ENCODE measurements at places on chromosomes 1 and 21.
A peak's percentile ranks its signal among the peaks of the same experiment; 100 is the strongest.

- DNase-seq: no peak
These were observed 1.7 kb downstream of the KIF21B start for GRCh38 chr1:201021630-201022492.

- no peak for DNase-seq
These were observed 24.1 kb upstream of the TTC34 start for GRCh38 chr1:2825487-2826189.

DNA sequence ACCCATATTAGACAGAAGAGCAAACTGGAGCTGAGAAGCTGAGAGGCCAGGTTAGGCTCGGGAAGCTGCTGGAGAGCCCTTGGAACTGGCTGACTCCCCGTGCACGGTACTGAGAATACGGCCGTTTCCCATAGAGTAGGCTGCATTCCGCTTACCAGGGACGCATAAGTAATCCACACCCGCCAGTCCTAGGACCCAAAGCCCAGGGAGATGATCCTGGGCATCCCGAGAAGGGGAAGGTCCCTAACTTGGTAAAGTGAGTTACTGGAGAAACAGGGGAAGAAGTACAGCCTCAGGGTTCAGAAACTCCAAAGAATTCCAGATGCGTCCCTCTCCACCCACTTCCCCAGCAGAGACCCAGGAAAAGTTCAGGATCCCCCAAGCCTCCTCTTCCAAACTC lies 1.3 kb downstream of the LRRC38 start:
- no peak for DNase-seq

- no peak for DNase-seq
These were observed 24.6 kb upstream of the SPAG17 start for GRCh38 chr1:118209648-118210047.

DNA sequence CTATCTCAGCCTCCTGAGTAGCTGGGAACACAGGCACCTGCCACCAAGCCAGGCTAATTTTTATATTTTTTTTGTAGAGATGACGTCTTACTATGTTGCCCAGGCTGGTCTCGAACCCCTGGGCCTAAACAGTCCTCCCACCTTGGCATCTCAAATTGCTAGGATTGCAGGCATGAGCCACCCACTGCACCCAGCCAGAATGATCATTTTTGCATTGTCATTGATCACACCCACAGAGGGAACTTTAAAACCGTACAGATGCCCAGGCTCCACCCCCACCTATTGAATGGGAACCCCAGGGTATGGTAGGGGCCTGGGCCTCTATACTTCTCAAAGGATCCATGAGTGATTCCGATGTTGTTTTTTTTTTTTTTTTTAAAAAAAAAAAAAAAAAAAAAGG lies 36.7 kb downstream of the ETNK2 start:
- no peak for DNase-seq

DNA sequence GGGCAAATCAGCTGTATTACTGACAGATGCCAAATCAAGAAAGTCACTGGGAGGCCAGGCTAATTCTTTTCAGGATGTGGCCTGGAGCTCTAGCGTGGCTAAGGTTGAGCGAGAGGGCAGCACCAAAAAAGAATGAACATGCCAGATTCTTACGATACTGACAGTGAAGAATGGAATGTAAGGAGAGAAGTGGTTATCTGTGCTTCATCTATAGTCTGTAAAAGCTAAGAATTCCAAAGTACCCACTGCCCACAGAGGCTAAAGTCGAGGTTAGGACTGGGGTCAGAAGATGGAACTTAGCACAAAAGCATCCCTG lies 32.7 kb downstream of the TFAP2E start:
- DNase-seq: no peak

DNA sequence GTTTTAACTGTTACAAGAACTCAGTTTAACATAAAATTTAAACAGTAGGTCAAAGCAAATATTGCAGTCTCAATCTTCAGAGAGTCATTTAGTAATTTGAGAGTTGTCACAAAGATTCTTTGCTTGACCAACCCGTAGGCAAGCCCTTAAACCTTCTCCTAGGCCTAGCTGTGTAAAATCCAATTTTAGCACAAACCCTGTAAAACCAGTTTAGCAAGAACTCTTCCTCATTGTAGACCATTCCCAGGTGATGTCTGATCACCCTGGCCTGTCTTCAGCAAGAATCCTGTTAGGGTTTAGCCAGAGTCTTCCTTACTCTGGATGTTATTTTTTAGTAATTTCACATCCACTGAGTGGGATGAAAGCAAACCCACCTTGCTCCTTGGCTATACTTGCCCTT lies 30.1 kb downstream of the LRIG2 start:
- DNase-seq: no peak

DNA sequence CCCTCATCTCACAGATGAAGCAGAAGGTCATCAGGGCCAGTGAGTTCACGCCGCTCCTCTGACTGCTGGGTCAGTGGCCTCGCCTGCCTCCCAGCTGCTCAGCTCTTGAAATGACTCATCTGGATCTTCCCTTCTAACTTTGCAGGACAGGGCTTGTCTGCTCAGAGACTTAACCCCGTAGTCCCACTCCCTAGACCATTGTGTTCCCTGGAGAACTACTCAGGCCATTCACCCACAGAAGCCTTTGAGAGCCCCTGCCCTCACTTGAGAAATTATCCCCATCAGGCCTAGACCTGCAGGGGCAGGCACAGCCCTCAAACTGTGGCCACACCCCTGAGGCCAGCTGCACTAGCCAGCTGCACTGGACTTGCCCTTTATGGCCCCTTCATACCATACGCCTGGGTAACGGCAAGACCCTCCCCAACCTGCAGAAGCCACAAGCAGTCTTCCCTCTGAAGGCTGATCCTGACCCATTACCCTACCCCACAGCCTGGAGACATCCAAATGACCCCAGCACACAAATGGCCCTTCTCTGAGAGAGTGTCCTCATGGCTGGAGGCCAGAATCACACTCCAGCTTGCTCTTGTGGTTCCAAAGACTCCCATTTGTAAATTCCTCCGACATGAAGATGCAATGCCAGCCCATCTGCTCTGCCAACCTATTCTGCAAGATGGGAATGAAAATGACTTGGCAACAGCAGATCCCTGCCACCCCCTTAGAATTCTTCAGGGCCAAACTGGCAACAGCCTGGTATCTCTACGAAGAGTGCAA lies 33.2 kb downstream of the RCSD1 start:
- DNase-seq: no peak

- no peak for DNase-seq
These were observed 11.8 kb downstream of the TFF2 start for GRCh38 chr21:42338729-42339715.

DNA sequence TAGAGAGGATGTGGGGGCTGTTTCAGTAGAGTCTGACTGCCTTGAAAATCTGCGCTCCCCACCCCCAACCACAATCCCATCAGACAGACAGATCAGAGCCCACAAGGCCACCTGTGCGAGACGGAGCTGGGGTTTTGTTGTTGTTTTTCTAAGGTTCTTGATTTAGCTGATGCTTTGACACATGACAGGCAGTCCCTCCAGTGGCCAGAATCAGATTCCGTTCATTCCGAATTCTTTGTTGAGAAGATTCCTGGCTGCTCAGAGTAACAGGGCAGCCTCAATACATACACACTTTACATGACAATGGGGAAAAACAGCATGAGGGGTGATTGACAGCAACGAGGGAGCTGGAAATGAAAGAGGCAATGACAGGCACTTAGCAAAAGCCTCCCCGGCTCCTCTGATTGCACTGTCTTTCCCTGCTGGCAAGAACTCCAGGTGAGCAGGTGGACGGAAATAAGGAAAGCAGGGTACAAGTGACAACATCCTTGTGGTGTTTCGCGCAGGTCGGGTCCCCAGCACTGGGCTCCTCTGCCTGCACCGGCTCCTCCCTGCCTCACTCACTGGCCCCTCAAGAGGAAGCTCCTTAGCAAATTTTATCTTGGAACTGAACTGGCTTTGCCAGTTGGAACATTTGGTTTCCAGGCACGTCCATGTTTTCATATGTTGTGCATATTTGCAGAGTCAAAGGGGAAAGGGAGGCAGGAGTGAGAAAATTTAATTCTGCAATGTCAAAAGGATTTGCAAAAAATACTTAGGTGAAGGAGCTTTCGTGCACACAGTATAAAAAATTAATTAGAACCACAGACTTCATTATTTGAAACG lies 148.7 kb downstream of the PGBD5 start:
- no peak for DNase-seq

- DNase-seq: no peak
These were observed 1401.4 kb upstream of the PRMT6 start for GRCh38 chr1:105655032-105655431.

DNA sequence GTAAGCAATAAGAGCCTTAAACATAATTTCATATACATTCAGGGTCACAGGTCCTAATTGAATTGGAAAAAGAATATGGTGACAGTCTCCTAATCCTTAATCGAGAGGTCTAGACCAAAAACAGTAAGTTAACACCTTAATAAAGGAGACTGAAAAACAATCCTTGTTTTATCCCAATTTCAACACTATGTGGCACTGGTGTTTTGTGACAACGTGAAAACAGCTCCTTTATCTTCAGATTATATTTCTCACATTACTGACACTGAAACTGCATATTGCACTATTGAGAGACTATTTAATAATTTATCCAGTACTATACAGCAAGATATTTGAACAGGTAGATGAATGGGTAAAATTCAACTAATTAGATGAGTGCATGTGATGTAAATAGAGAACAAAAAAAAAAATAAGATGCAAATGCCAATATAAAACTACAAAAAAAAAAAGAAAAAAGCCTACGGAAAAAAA lies 34.1 kb downstream of the TP53BP2 start:
- DNase-seq: no peak

GRCh38 chr1:156419854-156420204 lies 50.8 kb downstream of the RHBG start:
- DNase-seq: peak; percentile 22

DNA sequence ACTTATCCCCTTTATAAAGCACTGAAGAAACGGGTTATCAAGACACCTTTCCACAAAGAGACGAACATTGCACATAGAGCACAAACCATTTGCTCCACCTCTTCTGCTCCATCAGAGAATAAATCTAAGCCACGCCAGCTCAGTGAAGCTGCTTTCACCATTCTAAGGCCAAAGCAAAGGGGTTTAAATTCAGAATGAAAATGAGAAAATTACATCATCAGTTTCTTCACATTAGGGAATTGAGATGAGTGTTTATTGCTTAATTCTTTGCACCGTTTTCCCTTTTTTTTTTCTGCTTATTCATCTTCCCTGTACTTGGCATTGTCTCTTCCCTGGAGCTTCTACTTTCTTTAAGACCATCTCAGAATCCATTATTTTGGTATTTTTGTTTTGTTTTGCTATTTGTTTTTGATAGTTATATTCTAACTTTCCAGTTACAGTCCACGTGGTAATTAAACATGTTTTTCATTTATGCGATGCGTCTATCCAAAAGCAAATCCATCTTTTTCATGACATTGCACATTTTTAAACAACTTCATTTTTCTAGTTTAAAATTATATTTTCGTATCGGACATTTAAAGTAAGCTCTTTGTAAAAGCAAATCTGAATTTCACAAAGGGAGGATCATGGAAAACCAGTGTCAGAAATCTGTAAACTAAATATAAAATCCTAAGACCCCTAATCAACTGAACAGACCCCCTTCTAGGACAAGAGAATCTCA lies 1.9 kb upstream of the OR2T34 start:
- no peak for DNase-seq

- no peak for DNase-seq
These were observed 3.3 kb downstream of the CSRP1 start for GRCh38 chr1:201503397-201504176.

- no peak for DNase-seq
These were observed 54.3 kb downstream of the ZSWIM5 start for GRCh38 chr1:45152126-45152525.

DNA sequence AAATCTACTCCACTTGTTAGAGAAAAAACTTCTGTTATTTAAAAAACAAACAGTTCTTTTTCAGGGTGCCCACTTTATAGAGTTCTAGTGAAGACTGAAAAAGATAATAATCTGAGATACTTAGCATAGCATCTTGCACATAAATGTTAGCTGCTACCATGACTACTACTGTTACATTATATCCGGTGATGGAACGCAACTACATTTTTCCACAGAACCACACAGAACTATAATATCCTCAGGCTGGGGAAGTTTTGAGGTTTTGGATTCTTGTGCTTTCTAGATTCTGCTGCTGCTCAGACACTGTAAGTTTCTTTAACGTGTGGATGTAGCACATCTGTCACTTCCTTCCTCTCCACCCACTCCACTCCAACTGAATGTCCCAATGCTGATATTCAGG lies 110.3 kb downstream of the PTPN14 start:
- DNase-seq: no peak

DNA sequence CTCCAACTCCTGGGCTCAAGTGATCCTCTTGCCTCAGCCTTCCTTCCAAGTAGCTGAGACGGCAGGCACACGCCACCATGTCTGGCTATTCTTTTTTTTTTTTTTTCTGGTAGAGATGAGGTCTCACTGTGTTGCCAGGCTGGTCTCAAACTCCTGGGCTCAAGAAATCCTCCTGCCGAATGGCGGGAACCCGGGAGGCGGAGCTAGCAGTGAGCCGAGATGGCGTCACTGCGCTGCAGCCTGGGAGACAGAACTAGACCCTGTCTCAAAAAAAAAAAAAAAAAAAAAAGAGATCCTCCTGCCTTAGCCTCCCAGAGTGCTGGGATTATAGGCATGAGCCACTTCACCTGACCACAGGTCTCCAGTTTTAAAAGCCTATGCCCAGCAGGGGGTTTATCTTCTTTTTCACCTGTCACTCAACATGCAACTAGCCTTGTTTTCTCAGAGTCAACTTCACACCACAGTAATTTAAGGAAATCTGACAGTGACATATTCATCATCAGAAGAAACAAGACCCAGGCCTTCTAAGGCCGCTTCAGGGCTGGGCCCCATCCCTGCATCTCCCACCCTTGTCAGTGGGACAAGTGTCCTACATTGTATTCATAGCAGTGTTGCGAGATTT lies 38.3 kb upstream of the GALNT2 start:
- DNase-seq: no peak

DNA sequence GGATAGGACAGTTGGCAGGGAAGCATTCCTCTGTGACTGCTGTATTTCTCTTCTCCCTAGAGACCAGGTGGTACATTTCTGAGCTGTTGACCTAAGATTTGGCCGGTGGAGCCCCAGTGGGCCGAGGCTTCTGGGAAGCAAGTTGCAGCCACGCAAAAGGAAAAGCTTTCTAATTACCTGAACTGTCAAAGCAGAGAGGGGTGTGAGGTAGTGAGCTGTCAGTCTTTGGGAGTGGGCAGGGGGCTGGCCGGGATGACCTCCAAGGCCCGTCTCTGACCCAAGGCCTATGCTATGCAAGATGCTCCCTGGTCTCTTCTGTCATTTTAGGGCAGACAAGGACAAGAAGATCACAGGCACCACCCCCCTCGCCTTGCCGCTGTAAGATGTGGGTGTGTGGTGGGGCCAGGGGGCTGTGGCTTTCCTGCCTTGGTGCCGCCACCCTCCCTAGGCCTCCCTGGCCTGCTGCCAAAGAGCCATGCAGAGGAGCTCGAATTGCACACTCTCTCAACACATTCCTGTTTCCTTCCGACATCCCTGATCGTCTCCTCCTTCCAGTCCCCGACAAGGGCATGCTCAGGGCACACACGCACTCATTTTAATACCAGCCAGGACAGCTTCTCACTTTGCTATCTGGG lies 7.7 kb downstream of the PADI1 start:
- peak; percentile 27 for DNase-seq

DNA sequence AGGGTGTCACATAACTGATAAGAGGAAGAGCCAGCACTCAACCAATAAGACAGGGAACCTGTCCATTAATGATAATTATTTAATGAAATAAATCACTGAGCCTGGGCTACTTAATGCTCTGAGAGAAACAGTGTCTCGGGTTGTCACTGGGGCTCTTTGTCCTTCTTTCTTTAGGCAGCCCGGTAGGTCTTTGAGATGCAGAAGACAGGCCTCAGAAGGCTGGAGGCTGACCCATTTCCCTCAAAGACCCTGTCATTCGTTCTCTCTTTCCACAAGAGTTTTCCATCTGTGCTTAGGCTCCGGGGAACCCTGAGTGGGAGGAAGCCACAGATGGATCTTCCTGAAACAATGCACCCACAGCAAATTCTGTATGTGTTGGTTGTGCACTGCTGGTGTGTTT lies 68.2 kb downstream of the BRINP2 start:
- DNase-seq: no peak
